ENCODE measurements at places on chromosomes 12 and 14. TPM values are rescaled to one million over a fixed set of nuclear protein-coding genes. Genes with fewer than 3 reads are reported as not detected.
A peak's percentile ranks its signal among the peaks of the same experiment; 100 is the strongest.

SLC4A8 gene
- not detected for total RNA-seq

KCNC2 gene
- not detected for total RNA-seq

KRT6C gene
- not detected for total RNA-seq

KERA gene
- total RNA-seq: not detected

SLC5A8 gene
- 0.11 TPM for total RNA-seq

TMEM63C gene
- total RNA-seq: 0.11 TPM

DENND5B gene
- total RNA-seq: 4.7 TPM

CMA1 gene
- not detected for total RNA-seq

DNA sequence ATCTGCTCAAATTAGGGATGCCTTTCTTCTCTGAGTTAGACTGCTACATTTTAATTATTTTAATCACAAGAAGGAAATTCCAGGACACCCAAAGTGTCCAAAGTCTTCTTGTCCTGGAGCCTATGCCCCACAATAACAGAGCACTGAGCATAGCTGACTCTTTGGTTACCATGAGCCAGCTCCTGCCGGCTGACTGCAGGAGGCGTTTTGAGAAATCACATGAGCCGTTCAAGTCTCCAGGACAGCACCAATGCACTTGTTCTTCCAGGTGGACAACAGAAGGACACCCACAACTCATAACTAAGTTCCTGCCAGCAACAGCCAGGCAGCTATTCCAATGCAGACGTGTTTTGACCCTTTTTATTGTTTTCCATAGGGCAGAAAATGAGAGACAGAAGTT, 46.0 kb upstream of the SRSF5 start:
- peak; percentile 16 for DNase-seq

GRCh38 chr14:57362361-57362760, 28.0 kb upstream of the NAA30 start:
- DNase-seq: no peak

DNA sequence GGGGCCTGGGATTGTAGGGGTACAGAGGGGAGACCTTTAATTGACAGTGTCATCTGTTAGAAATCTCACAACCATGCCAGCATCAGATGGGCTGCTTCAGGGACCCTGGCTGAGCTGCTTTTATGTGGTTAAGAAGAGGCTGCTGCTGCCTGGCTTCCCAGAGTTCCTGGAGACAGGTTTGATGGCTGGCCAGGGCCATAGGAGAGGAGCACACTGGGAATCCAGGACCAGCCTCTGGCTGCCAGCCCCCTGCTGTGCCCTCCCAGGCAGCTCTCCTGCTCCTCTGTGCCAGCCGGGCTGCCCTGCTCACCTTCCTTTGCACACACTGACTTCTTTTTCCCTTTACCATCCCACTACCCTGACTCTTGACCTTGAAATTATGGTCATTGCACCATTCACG, 507 bp upstream of the KRT73 start:
- DNase-seq: peak; percentile 27

DNA sequence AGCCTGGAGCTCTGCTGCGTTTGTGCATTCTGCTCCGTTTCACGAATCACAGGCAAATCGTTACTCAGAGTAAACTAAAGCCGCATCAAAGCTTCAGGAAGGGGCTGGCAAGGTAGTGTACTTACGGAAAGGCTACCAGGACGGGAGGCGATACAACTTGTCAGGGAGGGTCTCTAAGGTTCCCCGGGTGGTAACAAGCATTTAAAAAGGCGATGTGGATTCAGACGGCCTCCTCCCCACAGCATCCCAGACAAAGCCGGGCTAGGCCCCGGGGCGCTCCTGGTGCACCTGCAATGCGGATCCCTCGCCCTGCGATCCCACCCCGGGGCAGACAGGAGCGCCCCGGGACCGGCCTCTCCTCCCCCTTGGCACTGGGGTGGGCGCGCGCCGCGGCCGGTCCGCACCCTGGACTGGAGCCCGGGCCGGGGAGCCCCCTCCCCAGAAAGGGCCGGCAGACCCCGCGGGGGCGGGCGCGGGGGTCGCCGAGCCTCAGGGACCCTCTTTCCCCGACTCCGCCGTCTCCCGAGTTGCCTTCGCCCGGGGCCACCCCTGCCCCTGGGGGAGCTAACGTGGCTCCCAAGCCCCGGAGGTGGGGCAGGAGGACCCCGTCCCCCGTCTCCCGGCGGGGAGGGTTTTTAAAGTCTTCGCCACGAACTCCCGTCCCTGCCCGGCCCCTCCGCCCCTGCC, 718 bp downstream of the CCDC92 start:
- DNase-seq: no peak

DNA sequence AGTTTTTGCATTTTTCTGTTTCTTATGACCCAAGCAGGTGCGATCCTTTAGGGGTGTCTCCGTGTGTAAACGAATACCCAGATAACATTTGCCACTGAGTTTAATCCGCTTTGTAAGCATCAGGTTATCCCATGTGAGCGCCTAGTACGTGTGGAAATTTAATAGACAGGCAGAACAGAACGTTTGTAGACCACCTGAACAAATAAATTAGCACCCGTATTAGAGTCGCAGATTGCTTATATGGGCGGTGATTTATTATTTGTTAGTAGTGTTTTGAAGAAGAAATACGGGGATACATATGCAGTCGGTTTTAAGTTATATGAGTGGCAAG, 325 bp downstream of the C12orf60 start:
- DNase-seq: no peak

DNA sequence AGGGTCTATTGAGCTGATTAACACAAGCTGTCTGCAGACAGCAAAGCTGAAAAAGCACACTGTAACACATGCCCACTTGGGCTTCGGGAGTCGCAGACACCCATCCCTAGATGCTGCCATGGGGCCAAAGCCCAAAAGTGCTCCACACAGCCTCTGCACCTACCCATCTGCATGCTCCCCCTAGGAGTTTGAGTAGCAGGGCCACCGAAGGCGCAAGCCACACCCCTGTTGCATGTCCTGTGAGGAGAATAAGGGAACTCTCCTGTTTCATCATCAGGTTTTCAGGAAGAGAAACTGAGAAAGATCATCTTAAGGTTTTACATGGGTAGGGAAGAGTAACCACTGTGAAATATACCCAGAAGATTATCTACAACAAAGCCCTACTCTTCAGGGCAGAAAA, 5.6 kb upstream of the ST8SIA1 start:
- no peak for DNase-seq

DNA sequence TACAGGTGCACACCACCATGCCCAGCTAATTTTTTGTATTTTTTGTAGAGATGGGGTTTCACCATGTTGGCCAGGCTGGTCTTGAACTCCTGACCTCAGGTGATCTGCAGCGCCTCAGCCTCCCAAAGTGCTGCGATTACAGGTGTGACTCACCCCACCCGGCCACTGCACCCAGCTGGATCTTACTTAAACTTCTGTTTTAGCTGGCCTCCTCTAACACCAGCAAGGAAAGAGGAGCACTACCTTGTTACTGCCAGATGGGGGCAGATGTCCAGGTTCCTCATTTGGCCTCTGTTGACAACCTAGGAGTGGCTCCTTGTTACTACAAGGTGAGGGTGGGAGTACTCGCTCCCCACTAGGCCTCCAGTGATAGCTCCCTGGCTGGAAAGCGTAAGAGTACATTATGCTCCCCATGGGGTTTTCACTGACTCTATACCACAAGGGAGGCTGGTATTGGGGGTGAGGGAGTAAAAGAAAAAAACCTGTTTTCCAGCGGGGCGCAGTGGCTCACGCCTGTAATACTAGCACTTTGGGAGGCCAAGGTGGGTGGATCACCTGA, 13.2 kb upstream of the ARF6 start:
- DNase-seq: no peak

GRCh38 chr14:76599559-76600287, 161.5 kb upstream of the VASH1 start:
- DNase-seq: no peak

DNA sequence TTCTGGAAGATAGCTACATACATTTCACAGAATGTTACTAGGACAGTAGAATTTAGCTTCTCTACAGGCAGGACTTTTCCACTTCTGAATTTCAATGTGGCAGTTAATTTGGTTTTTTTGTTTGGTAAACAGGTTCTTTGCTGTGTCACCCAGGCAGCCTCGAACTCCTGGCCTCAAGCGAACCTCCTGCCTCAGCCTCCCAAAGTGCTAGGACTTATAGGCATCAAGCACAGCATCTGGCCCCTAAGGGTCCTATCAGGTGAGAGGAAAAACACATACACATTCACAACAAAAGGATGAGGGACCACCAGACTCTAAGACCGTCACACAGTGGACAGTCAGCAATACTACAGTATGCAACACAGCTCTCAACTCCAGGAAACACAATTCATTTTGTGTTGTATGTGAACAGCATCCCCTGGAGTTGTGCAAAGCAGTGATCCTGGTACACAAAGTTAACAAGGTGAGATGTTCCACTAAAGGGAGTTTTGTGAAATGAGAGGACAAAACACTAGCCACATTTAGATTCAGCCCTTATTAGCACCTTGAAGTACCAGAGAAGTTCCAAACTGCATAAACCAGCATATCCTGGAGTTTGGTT, 6.9 kb downstream of the ATP2B1 start:
- DNase-seq: no peak

GRCh38 chr12:79938843-79939242, 3.9 kb upstream of the PPP1R12A start:
- no peak for DNase-seq

- DNase-seq: no peak
These were observed 337.9 kb upstream of the NOVA1 start for GRCh38 chr14:26935733-26936132.

GRCh38 chr14:106491851-106492250, 965.5 kb downstream of the TMEM121 start:
- DNase-seq: no peak
